Stimulated activated CD8-positive, alpha-beta memory T cell treated with anti-CD3 and anti-CD28 coated beads, Interleukin-4, amount 100 ng/mL, for 1 hour (primary cell): ENCODE measurements at places on chromosomes 5 and 9.
A peak's percentile ranks its signal among the peaks of the same experiment; 100 is the strongest.

GRCh38 chr5:162473041-162473714 lies 405.6 kb downstream of the GABRG2 start:
- no peak for DNase-seq

DNA sequence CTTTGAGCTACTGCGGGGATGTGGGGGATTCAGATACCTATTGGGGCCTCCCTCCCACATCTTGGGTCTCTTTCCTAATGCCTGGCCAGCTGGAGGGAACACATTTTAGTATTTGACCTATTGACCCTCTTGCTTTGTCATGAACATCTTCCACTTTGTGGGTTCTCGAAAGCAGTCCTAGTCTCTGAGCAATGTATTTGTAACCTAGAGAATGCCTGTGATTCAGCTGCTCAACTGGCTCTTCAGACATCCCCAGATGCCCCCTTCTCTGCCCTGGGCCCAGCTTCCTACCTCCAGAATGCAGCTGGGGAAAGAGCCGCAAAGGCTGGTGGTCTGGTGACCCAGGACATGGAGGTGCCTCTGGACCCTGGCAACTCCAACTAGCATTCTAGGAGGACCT lies 32.2 kb downstream of the APTX start:
- no peak for DNase-seq

GRCh38 chr5:139708877-139709581 lies 60.9 kb downstream of the CXXC5 start:
- DNase-seq: no peak

DNA sequence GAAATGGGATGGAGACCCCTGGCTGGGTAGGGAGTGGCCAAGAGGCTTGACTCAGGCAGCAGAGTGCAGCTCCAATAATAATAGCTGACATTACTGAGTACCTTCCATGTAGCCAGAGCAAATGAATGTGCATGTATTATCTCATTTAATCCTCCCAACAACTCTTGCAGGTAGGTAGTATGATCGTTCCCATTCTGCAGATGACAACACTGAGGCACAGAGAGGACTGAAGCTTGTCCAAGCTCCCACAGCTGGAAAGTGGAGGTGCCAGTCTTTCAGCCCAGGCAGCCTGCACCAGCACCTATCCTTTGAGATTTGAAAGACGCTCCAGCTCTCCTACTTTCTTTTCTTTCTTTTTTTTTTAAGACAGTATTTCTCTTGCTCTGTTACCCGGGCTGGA lies 87.6 kb downstream of the PCDH1 start:
- DNase-seq: no peak

- no peak for DNase-seq
Measured at GRCh38 chr5:72355706-72356299, 35.6 kb downstream of the PTCD2 start.

GRCh38 chr5:79687889-79688288 lies 1.7 kb upstream of the CMYA5 start:
- DNase-seq: no peak

DNA sequence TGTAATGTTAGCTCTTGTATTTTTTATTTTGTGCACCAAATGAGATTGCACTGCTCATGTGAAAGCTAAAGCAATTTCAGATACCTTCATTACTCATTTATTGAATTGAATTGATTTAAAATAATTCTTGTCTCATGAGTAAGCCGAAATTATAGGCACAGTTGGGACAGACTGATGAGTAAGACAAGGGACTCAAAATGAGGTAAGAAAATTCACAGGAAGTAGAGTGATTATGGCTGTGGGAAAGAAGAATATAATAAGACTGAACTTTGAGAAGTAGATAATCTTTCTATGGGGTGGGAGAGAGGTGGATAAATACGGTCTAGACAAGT lies 51.1 kb downstream of the NUDT12 start:
- DNase-seq: no peak

DNA sequence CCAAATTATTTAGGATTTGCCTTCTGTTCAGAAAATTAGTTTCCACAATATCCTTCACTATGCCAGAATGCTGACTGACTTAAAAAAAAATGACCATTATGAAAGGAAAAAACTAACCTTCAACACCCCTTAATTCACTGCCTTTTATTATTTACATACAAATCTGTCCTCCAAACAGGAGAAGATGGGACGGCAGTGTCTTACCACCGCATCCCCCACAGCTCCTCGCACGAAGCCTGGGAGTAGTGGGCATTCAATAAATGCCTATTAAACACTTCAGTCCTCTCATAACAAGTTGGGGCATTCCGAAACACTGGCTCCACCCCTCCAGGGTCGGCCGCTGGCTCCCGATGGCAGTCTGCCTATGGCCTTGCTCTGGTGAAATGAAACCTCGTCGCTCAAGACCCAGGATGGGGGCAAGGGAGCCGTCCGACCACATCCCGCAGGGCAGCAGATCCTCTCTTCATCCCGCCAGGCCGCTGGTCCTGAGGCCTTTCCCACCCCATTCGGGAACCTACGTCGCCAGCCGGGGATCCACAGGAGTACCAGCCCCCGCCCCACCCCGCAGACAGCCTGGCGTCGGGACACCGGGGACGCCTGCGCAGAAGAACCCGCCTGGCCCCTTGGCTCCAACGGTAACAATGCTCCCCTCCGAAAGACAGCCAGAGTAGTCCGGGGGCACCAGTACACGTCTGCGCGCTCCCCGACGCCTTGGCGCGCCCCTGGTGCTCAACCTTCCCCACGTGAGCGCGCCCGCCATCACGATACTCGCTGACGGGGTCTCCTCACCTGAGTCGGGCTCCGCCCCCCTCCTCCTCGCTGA lies 613 bp downstream of the ZBTB5 start:
- DNase-seq: peak; percentile 69

- no peak for DNase-seq
Measured at GRCh38 chr9:19373527-19373926, 6.5 kb downstream of the RPS6 start.

DNA sequence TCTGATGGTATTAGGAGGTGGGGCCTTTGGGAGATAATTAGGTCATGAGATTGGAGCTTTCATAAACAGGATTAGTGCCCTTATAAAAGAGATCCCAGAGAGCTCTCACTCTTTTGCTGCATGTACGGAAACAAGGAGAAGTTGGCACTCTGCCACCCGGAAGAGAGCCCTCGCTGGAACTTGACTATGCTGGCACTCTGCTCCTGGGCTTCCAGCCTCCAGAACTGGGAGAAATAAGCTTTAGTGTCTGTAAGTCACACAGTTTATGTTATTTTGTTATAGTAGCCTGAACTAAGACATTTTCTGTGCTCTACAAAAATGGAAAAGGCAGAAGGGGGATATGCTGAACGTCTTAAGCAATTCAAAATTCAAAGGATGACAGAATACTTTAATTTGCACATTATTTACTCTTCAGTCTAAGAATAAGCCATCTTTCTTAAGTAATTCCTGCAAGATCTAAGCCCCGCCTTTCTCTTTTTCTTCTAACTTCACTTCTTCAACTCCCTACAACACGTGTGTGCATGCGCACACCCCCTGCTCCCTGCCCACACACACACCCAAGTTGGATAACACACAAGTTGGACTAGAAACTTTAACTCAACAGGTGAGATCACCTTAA lies 17.3 kb downstream of the NFIB start:
- DNase-seq: no peak

- no peak for DNase-seq
Measured at GRCh38 chr5:83414601-83415000, 56.9 kb upstream of the VCAN start.

DNA sequence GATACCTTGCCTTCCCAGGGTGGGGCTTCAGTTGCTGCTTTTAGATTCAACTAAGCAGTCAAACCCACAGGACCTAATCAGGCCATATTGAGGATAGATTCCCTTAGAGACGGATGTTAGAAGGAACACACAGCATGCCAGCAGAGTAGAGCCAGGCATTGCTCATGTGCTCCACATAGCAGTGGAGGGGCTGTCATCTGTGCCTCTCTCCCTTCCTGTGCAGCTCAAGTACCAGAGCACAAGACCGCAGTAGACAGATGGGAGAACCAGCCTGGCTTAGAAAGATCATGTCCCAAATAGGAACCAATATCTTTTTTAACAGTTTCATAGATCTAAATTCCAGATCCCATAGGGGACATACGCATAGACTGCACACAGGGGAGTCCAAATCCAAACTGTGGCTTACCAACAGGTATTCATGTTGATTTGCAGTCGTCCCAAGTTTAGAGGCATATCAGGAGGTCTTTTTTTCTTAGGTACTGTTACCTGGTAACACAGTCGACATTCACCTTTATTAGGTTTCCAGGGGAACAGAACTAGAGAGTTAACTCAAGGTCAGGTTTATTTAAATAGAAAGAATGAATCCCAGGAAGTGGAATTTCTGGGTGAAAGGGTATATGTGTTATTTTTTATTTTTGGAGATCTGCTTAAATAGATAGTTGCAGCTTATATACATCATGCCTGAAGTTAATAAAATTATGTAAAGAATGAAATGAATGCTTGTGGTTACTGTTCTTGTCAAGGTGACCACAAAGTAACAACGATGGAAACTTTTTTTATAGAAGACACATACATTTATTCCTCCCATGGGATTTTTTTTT lies 43.5 kb upstream of the PCAT7 start:
- DNase-seq: no peak

GRCh38 chr9:33850267-33850629 lies 33.3 kb downstream of the UBE2R2 start:
- no peak for DNase-seq

GRCh38 chr5:153623751-153624450 lies 133.4 kb downstream of the GRIA1 start:
- no peak for DNase-seq

DNA sequence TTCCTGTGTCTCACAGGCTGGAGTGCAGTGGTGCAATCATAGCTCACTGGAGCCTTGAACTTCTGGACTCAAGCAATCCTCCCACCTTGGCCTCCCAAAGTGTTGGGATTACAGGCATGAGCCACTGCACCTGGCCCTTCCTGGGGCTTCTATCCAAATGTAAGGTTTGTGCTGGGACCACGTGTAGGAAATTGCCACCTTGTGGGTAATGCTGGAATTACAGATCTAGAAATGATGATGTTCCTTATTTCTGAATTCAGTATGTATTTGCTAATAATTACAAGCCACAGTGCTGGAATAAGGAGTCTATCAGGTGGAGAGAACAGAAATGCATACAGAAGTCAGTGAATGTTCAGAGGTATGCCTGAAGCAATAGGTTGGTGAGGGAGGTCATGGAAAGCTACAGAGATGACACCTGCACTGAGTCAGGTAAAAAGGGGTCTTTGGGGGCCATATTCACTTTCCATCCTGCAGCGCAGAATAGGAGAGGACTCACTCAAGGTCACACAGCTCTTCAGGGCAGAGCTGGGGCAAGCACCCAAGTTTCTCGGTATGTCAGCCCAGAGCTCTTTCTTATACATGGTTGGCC lies 8.8 kb upstream of the IGFBPL1 start:
- no peak for DNase-seq

DNA sequence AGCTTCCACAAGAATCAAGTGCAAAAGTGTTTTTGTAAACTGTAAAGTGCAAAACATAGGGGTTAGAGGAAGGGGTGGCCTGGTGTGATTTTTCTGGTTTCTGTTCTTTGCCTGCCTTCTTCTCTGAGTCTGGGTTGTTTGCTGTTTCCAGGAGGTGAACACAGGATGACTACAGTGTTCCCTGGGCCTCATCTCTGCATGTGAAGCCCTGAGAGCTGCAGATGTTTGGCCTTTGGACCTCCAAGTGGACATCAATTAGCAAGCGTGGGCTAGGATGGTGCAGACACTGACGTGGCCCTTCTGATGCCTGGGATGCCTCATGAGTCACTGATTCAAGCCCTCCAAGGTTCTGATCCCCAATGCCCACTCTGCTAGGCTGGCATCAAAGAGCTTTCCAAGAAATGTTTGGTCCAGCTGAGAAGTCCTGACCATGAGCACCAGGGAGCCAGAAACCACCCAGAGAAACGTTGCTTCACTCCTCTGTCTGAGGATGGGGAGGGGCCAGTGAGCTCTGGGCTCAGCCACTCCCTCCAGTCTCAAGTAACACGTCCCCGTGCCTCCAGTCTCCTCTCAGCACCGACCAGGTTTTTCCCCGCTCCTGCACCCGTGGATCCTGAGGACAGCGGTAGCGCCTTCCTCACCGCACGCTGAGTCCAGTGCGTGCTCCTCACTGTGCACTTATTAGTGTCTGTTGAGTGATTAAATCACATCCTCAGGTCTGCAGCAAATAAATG lies 7.6 kb downstream of the IL9 start:
- no peak for DNase-seq

- no peak for DNase-seq
Measured at GRCh38 chr5:43646992-43647391, 44.0 kb downstream of the NNT start.

DNA sequence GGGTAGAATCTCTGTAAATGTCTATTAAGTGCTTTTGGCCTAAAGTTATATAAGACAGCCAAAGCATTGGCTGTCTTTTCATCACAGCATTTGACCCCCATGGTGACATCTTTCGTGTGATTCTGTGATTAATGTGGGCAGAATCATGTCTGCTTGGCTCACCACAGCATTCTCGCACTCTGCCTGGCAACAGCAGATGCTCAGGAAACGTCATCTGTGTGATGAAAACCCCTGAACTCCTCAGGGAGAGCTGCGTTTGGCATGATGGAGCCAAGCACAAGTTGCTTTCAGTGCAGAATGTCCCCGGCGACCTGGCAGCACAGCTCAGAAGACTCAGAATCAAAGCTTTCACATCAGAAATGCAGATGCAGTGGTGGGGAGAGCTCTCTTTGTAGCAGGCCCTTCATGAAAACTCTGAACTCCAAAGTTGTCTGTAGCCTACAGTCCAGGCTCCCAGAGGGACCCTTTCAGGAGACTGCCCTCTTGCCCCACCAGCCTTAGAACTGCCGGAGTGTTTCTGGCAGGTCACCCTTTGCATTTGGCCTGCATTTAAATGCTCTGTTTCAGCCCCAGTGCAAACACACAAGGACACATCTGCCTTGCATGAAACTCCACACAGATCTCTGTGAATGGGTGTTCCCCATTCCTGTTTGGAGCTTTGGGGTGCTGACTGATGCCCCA lies 155.6 kb upstream of the PANK3 start:
- no peak for DNase-seq

- no peak for DNase-seq
Measured at GRCh38 chr9:76893395-76893932, 12.4 kb downstream of the PRUNE2 start.

DNA sequence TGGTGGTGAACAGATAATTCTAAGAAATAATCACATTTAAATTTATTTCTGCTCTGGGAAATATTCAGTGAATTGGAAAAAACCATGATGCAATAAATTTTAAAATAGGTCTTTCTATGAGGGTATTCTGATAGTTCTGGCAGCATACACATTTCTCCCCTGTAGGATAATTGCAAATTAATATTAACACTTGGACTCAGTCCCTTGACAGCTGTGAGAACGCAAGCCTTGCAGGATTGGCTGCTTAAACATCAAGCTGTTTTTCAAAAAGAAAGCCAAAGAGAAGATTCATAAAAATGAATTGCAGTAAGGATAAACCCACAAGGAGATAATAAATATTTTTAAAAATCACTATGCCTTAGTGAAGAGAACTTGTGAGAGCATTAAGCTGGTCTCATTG lies 180.0 kb downstream of the MTRR start:
- DNase-seq: no peak
